Stimulated activated CD8-positive, alpha-beta memory T cell treated with anti-CD3 and anti-CD28 coated beads, Interleukin-2, amount 100 ng/mL, for 48 hours (primary cell): ENCODE measurements at places on chromosomes 3 and 15.

DNA sequence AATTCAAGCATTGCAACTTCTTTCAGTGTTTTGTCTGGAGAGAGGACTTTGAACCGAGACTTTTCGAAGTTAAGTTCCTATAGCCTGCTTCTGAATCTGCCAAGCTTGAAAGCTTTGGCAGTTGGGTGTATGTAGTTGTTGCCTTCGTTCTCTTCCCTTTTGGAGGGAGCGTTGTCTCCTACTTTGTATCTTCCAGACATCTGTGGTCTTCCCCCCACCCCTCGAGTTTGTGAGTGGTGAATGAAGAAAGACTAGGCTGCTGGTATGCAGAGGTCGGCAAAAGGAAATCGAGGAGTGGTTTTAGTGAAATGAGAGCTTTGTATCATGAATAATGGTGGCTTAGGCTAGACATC, 1.3 kb downstream of the CTNNB1 start:
- DNase-seq: no peak

DNA sequence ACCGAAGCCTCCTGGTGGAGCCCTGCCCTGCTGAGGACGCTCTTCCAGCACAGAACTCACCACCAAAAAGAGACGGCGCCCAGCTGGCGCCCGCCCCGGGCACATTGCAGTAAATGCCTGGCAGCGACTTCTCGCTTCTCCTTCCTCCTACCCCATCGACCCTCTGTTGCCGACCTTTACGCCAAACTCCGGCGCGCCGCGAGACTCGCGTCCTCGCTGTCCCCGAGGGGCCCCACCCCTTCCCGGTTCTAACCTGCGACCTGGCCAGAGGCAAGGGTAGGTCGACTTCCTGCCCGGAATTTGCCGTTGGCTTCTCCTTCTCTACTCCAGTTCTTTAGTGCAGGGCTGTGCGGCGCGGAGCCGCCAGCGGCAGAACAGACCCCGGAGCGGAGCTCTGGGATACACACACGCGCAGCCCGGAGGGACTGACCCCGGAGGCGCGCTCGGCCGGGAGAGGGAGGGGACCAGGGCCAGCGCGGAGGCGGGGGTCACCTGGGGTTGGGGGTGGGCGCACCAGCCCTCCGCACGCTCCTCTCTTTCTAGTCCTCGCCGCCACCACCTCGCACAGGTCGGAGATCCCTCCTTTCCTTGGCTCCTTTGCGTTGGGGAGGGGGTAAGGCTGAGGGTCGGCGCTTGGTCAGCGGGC, 226.6 kb upstream of the AZI2 start:
- DNase-seq: no peak

GRCh38 chr3:42114130-42114725, 23.1 kb downstream of the TRAK1 start:
- no peak for DNase-seq

DNA sequence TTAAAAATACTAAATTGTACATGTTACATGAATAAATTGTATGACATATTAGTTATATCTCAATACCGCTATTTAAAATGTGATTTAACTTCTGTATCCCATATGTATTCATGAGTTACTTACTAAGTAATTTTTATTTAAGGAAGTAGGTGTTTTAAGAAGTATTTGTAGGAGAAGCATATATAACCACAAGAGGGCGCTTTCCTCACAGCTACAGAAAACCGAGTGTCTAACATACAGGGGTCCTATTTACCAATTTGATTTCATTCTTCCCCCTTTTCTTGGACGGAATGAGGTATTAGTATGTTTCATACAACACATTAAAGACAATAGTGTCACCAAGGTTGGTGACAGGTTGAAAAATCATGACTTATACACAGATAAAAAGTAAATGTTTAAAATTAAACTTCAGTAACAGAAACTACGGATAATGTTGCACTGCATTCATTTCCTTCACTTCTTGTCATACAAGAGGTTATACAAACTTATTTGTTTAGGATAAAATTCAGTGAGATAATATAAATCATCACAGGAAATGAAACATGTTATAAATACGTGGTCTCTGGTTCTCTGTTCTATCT, 253.6 kb downstream of the MAGI1 start:
- DNase-seq: no peak

DNA sequence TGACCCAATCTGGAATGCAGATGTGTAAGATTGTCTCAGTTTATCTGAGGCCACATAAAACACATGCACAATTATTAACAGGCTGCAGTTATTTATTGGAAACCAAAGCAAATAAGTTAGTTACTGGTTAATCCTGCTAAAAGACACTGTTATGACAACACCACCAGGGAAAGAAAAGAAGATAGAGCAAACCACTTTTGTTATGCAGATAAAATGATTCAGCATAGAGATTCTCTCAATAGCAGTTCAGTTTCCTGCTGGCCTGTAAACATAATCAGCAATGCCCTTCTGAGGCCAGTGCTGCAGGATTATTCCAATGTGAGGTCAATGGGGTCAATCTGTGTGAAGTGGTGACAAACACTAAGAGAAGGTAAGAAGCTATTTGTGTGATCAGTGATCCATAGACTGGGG, 244.4 kb downstream of the ZBTB20 start:
- no peak for DNase-seq

DNA sequence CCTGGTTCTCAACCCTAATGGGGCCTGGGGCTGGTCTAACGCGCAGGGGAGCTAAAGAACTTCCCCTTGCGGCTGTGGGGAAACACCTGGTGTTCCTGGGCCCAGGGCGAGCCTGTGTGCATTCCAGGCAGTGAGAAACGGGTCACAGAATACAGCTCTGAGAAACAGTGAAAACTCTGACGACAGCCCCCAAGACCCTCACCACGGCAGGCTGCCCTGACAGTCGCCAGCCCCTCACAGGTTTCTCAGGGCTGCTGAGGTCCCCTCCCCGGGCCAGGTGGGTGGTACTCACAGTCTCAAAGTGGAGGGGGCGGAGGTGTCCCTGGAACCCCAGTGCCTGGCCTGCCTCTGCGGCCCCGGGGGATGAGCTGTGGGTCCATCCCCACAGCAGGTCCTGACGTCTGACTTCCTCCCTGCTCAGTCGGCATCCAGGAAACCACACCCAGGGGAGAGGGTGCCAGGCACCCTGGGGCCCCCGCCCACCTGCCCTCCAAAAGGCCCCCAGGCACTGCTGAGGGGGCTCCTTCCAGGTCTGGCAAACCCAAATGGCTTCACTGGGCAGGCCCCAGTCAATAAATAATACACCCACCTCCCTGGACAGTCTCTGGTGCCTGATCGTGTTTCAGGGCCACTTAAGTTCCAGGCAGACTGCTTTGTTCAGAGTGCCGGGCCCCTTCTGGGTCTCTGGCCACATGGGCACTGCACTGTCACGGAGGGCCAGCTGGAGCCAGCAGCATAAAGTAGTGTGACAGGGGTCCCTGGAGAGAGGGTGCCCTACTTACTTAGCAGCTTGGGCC, 57.7 kb downstream of the IQSEC1 start:
- DNase-seq: peak; percentile 27

GRCh38 chr15:48642795-48643194, 2.7 kb downstream of the FBN1 start:
- DNase-seq: no peak

DNA sequence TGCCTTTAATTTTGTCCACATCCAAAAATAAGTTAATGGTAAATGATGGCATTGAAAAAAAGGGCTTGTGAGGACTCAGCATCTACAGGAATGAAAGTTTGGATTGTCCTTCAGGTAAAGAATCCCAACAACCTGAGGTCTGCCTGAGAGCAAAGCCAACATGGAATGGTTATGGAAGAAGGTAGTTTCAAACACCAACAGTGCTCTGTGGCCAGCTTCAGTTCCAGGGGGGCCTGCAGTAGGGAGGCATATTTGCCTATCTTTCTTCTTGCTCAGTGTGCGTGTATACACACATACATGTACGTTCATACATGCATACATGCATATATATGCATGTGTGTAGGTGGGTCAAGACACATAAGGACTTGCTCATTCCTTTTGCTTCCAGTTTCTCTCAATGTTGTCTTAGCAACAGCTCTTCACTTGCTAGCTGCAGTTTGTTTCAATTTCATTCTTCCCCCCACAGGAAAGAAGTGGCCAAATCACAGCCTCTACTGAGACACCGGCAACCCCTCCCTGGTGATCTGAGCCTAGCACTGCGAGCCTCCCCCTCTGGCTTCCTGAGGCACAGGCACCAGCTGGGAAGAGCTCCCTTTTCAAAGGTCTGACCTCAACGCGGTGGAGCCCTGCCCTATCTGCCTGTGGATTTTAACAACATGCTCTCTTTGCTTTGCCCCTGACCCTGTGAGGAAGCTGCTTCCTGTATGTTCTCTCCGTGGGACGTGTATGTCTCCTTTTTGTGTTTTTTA, 146.2 kb downstream of the KLF13 start:
- DNase-seq: no peak

GRCh38 chr3:58998476-58999117, 51.2 kb downstream of the CFAP20DC start:
- no peak for DNase-seq

DNA sequence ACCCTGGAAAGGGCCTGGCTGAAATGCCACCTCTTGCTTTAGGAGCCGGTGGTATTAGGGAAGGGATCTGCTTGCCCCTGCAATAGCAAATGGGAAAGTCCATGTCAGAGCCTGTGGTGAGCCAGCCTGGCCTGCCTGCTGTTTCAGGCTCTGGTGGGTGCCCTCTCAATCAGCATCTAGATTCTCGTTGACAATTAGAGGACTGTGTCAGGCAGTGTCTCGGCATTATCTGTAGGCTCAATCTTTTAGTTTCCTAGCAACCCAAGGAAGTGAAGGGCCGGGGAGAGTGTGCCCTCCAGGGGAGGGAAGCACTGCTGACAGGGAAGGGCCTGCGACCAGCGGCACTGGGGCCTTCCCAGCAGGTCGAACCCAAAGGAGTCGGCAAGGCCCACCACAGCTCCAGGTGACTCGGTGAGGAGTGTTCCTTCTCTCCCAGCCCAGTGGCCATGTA, 42.1 kb downstream of the TLE3 start:
- no peak for DNase-seq

DNA sequence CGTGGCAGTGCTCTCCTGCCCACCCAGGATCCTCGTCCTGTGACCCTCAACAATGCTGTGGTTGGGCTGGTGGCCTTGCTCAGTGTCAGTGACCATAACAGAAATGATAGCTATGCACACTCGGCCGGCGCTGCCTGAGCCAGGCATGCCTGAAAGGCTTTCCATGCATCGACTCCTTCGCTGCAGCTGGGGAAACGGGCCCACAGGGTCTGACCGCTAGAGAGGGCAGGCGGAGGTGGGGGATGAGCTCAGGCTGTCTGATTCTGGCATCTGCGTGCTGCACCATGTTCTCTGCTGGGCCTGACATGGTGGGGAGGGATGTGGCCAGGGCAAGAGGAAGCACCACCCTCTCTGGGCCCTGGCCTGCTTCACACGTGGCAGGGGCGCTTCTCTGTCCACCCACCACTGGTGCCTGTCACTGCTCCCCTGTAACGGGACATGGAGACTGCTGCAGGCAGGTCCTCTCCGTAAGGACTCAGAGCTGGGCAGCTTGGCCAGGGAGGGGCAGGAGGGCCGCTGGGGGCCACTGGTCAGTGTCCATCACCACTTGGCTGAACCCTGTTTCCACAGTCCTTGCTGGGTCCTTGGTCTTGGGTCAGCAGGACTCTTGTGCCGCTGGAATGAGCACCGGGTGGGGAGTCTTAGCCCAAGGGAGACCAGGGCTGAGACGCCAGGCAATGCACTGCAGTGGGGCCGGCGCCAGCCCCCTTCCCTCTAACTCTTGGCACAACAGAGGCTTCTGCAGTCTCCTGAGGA, 64.1 kb upstream of the RPL32 start:
- DNase-seq: no peak

GRCh38 chr3:23994244-23994569, 49.1 kb downstream of the NR1D2 start:
- DNase-seq: no peak

DNA sequence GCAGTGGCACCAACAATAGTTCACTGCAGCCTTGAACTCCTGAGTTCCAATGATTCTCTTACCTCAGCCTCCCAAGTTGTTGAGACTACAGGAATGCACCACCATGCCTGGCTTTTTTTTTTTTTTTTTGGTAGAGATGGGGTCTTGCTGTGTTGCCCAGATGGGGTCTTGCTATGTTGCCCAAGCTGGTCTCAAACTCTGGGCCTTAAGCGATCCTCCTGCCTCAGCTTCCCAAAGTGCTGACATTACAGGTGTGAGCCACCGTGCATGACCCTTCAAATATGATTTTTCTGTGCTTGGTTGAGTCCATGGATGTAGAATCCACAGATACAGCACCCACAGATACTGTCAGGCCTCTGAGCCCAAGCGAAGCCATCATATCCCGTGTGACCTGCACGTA, 30.2 kb upstream of the IDH2 start:
- no peak for DNase-seq

GRCh38 chr15:57827021-57827420, 120.5 kb downstream of the POLR2M start:
- no peak for DNase-seq

- DNase-seq: peak; percentile 17
Observed at GRCh38 chr15:64460724-64461720, 644 bp downstream of the ZNF609 start.

- DNase-seq: no peak
Observed at GRCh38 chr3:45518376-45519135, 76.0 kb upstream of the LIMD1 start.

- no peak for DNase-seq
Observed at GRCh38 chr15:31216215-31216911, 110.3 kb upstream of the KLF13 start.

DNA sequence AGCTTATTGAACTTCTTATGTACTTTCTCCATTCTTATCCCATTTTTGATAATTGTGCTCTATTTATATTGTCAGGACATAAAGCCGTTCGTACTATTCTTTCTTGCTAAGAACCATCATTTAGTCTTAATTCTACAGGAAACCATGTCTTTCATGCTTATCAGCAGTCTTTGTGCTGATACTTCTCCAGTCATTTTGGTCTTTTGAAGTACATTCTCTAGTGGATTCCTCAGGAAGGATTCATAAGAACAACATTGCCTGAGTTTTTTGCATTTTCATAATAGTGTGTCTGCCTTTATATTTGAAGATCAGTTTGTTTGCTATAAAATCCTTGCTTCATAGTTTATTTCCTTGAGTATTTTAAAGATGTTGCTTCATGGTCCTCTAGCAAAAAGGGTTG, 126.6 kb upstream of the NEO1 start:
- no peak for DNase-seq

DNA sequence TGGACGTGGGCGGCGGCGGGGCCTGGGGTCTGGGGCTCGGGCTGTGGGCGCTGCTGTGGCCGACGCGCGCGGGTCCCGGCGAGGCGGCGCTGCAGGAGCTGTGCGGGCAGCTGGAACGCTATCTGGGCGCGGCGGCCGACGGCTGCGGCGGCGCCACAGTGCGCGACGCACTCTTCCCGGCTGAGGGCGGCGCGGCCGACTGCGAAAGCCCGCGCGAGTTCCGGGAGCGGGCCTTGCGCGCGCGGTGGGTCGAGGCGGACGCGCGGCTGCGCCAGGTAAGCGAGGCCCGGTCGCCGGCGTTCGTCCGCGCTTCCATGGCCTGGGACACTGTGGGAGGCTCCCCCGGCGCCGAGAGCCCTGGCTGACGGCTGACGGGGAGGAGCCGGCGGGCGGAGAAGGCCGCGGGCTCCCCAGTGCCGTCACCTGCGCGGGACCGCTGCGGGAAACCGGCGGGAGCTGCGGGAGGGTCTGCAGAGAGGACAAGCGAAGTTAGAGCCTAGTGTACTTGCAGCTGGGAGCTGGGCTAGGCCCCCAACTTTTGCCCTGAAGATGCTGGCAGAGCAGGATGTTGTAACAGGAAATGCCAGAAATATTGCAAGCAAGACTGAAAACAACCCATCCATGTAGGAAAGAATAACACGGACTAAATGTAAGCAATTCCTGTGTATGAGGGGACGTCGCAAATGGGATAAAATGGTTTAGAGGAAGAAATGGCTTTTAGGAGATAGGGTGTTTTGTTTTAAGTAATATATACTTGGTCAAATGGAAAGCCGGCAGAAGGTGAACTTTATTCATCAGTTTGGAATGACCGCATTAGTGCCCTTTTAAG, 847 bp downstream of the WHAMM start:
- peak; percentile 15 for DNase-seq
